Left lung (tissue), 14 donors: ENCODE measurements at places on chromosomes 6 and 20. TPM values are rescaled to one million over a fixed set of nuclear protein-coding genes. Genes with fewer than 3 reads are reported as not detected.

Gene KCNS1
- polyA plus RNA-seq, result 0.08 TPM

DNA sequence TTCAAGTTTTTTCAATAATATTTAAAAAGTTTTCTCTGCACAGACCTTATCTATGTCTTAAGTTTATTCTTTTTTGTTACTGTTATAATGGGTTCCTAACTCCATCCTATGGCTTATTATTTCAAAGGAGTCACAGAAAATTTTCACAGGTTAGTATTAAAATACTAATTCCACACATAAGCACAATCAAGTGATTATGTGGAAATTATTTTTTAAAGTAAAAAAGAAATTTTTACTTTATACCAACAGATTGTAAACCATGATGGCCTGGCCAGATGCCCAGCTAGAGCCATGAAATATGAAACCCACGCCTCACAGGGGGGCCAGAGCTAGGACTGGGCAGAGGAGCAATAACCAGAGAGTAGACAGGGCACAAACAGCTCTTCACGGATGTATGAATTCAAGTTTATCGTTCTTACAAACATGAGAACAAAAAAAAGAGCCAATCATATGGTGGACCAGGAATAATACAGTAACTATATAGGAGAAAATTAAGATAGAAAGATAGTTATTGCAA is 34.0 kb downstream of the NUDT3 start:
- DNase-seq, result no peak

Gene LPA
- 0.18 TPM for polyA plus RNA-seq

DNA sequence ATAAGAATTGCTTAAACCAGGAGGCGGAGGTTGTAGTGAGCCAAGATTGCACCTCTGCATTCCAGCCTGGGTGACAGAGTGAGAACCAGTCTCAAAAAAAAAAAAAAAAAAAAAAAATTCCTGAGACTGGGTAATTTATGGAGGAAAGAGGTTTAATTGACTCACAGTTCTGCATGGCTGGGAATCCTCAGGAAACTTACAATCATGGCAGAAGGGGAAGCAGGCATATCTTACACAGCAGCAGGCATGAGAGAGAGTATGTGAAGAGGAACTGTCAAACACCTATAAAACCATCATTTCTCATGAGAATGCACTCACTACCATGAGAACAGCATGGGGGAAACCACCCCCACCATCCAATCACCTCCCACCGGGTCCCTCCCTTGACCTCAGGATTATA is 1.8 kb upstream of the FKBP1A start:
- DNase-seq, result no peak

DNA sequence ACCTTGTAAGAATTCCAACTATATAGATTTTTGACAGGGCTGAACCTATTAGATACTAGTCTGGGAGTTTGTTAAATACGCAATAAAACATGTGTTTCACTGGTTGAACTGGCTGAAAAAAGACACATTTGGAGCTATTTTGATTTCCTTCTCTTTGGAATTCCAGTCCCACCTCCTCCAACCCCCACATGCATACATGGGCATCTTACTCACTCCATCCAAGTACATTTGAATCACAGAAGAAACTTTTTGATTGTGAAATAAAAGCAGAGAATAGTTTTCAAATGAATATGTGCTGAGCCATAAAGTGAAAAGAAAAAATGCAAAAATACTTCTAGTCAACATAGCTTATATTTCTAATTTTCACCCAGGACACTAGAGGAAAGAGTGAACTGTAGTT is 33.9 kb upstream of the STXBP5 start:
- DNase-seq, result no peak

DNA sequence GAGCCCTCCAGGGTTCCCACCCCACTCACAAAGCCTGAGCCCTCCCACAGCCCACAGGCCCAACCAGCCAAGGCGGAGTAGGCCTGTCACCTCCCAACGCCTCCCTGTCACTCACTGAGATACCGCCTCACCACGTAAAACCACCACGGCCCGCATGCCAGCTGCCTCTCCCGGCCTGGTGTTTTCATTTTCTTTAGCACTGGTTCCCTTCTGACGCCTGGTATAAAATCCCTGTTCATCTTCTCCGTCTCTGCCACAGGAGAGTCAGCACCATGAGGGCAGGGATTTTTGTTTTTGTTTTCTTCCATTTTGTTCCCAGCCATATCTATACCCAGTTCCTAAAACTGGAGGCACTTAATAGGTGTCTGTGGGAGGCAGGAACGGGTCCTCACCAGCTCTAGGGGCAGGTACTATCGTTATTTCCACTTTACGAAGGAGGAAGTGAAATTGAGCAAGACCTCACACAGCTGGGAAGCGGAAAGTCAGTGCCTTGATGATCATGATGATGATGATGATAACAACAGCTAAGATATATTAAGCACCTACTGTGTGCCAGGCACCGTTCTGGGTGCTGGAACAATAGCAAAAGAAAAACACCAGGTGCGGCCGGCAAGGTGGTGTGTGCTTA is 58.6 kb downstream of the SNAI1 start:
- DNase-seq, result no peak

GRCh38 chr20:25453035-25453810 is 45.8 kb downstream of the GINS1 start:
- no peak for DNase-seq
